Amniotic epithelial cell (primary cell): ENCODE measurements at places on chromosomes 3 and 15.

DNA sequence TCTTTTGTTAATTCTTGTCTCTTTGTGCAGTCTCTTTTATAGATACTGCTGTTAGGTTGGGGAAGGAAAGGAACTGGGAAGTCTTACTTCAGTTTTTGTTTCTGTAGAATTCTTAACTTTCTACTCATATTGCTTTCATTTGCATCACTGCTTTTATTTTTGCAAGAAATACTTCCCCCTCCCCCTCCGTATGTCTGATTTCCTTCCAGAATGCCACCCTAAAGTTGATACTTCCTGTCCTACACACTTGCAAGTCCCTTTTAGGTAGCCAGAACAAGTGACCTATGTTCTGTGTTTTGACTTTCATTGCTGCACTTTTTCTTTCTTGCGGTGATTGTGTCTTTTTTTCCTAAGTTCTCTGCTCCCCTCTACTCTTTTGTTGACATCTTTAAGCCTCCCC is 477.4 kb downstream of the RSL24D1 start:
- DNase-seq = no peak

GRCh38 chr15:81050259-81050658 is 49.5 kb downstream of the TLNRD1 start:
- no peak for DNase-seq

DNA sequence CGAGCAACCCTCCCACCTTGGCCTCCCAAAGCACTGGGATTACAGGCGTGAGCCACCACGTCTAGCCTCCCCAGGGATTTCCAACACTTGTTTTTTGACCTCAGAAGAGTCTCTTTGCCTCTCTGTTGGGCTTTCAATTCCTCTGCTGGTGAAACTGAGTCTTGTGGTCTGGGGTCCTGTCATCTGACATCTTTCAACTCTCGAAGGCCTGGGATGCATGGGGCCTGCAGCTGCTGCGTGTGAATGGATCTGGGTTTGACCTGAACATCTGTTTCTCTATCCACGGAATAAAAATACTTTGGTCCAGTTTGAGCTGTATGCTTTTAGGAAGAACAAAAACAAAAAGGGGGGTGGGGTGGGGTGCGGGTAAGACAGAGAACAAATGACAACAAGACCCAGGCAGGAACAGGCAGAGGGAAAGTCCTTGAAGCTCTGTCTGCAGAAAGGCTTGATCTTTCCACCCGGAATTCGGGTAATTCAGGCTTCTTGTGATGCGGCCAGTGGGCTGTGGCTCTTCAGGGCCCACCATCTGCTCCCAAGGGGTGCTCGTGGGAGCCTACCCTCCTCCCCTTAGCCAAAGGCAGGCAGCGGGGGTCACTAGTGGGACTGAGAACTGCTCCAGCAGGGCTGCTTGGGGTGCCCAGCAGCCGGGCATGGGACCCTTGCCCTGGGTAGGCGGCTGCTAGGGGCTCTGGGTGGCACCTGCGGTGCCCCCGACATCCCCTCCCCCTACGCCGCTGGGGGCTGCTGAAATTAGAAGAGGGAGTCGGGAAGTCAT is 71.5 kb downstream of the SLC12A8 start:
- DNase-seq = no peak

- peak; percentile 17 for DNase-seq
Observed at GRCh38 chr15:65743637-65744252, 48.3 kb downstream of the DENND4A start.

GRCh38 chr3:155281912-155282311 is 11.6 kb downstream of the STRIT1 start:
- peak; percentile 22 for DNase-seq

GRCh38 chr3:17055374-17056276 is 170.9 kb downstream of the PLCL2 start:
- DNase-seq = no peak

GRCh38 chr15:68244235-68244634 is 14.7 kb upstream of the CLN6 start:
- DNase-seq = no peak

GRCh38 chr3:81378552-81379293 is 382.7 kb downstream of the GBE1 start:
- DNase-seq = no peak

GRCh38 chr3:45125550-45126026 is 20.6 kb downstream of the CDCP1 start:
- no peak for DNase-seq

GRCh38 chr3:167445491-167445890 is 28.4 kb downstream of the SERPINI2 start:
- DNase-seq = no peak

GRCh38 chr15:39499042-39499441 is 81.8 kb upstream of the THBS1 start:
- DNase-seq = no peak

DNA sequence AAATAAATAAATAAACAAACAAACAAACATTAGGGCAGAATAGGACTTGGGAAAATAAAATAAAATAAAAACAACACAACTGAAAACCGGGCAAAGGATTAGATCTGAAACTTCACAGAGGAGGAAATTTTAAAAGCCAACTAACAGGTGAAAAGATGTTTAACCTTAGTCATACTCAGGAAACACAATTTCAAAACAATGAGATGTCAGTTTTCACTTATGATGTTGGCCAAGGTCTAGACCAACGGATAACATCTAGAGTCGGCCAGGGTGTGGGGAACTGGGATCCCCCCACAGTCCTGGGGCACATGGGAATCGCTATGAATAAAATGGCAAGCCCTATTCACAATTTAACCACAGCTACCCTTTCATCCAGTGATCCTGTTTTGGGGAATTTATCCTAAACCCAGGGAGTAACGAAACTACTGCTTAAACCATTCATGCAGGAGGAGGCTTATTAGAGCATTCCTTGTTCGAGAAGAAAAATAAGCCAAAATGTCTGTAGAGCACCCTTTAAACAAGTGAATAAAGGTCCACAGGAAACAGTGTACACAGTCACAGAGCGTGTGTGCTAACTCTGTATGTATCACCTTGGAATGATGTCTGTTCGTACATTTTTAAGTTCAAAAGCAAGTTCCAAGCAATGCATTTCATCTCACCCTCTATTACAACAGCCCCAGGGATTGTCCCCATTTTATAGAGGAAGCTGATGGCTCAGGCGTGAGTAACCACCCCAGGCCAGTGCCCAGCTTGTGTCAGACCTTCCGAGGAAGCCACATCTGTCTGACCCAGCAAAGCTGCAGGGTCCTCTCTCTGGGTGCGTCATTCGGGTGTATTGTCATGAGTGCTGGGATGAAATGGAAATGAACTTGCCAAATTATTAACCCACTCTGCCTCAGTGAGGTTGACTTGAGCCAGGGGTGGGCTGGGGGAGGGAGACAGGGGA is 6.3 kb upstream of the ANPEP start:
- DNase-seq = no peak

DNA sequence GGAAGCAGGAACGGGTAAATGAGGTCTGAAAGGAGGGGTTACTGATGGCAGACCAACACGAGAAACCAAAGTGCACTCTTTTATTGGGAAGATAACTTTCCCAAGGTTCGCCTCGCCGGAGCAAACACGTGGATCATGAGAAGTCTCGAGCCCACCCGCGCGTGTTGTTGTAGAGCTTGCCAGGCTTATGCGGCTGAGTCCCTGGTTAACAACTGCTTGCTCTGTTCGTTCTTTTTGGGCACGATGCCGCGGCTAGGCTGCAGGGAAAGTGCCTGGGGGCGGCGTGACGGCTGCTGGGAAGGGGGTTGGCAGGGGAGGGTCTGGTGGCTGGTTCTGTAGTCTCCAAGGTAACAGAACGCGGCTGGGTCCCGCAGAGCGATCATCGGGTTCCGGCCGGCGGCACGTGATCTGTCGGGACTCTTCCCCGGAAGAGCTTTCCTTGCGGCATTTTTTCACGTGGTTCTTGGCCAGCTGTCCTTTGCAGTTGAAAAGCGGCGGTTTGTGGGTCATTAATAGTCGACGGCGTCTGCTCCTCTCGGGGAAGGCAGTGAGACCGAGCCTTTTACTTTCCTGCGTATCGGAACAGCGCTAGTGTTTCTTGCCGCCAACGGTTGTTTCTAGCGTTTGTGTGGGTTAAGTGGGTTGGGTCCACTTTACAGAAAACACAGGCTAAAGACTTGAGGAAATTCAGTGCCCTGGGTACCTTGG is 1.5 kb downstream of the MGA start:
- peak; percentile 76 for DNase-seq

DNA sequence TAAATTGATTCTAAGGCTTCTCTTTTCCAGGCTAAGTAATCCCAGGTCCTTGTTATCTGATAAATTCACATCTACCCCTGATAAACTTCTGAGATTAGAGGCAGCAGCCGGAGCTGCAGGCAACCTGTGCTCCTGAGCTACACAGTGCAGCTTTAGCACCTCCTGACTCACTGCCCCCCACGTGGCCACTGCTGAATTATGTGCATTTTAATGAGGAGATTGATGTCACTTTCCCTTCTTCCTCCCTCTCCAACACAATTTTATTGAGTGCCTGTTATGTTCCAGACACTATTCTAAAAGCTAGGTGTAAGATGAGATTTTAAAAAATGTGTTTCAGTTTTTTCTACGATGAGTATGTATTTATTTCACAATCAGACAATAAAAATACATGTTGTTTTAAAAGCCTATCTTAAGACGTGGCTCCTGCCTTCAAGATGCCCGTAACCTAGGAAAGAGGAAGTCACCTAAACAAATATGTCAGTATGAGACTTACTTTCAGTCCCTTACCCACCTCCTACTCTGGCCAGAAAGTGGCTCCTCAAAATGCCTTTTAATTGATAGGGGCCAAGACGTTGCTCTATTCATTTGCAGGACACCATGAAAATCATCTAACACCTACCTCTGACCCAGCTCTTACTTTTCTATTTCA is 161.5 kb upstream of the PFN2 start:
- DNase-seq = peak; percentile 22
